ENCODE measurements at places on chromosomes 6 and 20.

DNA sequence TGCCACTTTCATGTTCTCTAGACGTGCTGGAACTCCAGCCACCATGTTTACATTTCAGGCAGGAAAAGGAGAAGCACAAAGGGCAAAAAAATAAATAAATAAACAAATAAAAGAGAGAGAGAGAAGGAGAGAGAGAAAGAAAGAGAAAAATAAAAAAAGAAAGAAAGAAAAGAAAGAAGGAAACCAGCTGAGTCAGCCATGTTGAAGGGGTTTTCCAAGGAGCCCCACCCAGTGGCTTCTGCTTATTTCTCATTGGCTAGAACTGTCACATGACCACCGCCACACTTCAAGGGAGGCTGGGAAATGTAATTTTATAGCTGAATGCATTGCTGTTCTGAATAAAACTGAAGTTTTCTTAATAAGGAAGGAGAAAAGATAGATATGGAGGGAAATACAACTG, 71.1 kb downstream of the BFSP1 start:
- DNase-seq: no peak

DNA sequence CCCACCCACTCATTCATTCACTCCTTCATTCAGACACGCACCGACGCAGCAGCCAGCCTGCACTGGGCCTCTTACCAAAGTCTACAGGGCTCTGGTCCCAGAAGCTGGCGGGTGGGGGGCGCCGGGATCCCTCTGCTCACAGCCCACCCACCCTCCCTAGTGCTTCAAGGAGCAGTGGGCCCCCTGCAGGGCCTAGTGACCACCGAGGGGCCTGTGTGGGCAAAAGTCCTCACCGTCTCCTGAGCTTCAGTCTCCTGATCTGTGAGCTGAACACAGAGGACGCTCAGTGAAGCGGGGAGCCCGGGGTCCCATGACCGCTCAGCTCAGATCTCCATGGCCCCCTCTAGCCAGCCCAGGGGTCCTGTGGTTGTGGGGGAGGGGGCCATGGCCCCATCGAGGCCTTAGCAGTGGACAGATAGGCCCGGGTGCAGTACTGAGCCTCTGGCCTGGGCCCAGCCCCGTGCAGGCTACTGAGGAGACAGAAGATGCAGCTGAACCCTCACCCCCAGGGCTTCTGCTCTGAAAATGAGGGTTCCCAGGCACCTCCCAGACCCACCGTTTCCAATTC, 33.4 kb upstream of the MRGBP start:
- DNase-seq: no peak

- DNase-seq: no peak
Measured at GRCh38 chr6:129543981-129544380, 166.0 kb downstream of the ARHGAP18 start.

GRCh38 chr20:19407736-19408135, 195.3 kb downstream of the SLC24A3 start:
- no peak for DNase-seq

DNA sequence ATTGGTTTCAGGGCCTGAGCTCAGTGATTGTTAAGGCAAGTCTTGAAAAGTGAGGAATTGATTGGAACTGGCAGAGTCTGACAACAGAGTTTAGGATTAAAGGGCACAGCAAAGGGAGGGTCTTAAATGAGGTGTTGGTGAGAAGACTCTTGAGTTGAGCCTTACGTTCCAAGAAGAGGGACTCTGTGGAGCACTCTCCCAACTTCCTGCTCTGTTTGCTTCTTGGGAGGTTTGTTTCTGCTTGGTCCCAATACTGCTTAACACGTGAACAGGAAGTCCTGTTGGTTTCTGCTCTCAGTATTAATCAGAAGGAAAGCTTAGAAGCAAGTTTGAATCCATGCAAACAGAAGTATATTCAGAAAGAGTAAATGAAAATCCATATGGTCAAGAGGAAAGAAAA, 15.6 kb upstream of the SYNDIG1 start:
- DNase-seq: no peak

DNA sequence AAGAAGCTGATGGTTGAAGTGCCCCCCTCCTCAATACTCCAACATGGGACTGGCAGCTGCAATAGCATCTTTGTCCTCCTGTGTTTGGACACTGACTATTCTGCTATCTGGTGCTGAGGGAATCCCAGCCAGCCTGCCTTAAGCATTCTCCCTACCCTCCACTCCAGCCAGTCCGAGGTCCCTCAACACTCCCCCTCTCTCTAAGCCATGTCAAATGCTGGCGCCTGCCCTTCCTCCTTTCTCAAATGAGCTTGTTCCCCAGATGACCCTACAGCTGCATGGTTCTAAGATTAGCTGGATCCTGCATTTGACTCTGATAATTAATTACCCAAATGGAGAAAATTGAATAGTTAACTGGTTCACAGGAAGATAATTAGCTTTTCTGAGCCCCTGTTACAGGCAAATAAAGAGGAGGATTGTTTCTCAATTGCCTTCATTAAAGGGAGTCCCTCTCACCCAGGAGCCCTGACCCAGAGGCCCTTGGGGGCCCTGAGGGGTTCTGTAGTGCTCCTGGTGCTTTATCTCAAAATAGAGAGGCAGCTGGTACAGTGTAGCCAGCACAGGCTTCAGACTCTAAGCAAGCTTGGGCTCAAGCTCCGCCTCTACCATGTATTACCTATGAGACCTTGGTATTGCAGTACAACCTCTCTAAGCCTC, 37.9 kb upstream of the CHD6 start:
- DNase-seq: no peak

GRCh38 chr6:41345901-41346300, 10.5 kb downstream of the NCR2 start:
- no peak for DNase-seq

DNA sequence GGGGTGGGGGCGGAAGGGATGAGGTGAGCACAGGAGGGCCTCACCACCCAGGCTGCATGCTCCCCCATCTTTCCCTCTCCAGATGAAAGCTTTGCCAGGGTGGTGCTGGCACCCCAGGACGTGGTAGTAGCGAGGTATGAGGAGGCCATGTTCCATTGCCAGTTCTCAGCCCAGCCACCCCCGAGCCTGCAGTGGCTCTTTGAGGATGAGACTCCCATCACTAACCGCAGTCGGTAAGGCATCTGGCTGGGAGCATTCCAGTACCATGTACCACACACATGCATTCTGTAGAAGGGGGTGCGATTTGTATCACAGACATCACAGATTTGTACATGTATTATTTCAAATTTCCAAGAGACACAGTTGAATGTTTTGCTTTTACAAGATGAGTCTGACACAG, 40.6 kb upstream of the SRF start:
- DNase-seq: no peak

DNA sequence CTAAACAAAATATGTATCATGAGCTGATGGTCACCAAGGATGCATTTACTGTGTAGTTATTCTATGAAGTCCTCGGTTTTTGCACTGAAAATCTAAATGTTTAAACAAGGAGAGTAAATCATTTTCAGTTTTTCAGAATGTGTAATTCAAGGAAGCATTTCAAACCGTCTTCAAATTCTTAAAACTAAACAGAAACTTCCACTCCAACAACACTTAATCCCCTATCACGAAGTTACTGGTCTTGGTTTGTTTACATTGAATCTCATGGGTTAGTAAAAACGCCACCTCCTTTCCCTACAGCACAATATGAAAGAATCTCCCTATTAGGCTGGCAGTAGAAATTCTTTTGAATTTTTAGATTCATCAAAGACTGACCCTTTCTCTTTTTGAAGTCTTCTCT, 192.9 kb downstream of the AIG1 start:
- DNase-seq: no peak

DNA sequence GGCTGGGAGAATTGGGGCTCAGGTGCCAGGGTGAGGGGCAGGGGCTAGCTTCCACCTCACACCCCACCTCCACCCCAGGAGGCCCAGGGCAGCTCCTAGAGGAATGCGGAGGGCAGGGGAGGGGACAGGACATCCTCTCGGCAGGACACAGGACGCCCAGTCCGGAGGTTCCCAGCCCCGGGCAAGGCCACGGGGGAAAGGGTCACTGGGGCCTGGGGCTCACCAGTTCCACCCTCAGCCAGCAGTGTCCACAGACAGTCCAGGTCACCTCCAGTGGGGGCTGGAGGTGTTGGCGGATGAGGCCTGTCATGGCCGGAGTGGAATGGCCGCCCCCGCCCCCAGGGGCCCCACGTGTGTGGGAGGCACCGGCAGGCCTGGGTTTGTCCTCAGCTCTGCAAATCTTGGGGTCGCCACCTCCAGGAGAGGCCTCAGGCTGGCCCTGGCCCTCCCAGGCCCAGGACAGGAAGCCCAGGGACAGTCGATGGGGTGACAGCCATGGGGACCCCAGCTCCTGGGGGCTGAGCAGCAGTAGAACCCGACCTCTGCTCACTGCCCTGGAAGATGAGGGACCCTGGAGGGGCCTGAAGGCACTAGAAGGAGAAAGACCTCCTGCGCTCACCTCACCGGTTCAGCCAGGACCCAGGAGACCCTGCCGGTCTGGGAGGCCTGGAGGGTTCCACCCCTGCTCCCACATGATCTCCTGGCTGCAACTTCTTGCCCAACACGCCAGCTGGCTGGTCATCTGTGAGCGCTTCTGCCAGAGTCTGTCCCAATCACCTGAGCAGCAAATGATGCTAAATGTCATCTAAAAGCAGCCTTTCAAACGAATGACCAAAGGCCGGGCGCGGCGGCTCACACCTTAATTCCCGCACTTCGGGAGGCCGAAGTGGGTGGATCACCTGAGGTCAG, 13.0 kb upstream of the ABHD16B start:
- DNase-seq: no peak

DNA sequence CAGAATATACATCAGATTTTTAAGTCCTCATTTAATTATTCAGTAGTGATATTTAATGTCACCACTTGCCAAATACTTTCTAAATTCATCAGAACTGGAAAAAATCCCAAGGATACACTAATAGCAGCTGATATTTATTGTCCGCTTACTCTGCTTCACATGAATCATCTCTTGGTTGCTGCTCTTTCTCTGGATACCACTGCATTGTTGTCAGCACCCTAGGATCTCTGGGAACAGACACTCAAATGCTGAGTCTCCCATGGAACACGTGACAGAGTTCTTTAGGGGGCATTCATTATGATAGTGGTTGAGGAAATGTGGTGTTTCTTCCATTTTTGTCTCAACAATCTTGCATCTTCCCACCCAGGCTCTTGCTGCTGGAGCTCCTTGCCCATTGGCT, 318.0 kb downstream of the RFPL4B start:
- DNase-seq: no peak

DNA sequence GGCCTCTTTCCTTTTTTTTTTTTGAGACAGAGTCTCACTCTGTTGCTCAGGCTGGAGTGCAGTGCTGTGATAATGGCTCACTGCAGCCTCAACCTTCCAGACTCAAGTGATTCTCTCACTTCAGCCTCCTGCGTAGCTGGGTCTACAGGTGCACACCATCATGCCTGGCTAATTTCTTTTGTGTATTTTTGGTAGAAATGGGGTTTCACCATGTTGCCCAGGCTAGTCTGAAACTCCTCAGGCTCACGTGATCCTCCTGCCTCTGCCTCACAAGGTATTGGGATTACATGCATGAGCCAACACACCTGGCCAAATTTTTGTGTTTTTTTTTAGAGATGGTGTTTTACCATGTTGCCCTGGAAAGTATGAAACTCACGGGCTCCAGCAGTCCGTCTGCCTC, 29.3 kb downstream of the SRC start:
- DNase-seq: no peak

DNA sequence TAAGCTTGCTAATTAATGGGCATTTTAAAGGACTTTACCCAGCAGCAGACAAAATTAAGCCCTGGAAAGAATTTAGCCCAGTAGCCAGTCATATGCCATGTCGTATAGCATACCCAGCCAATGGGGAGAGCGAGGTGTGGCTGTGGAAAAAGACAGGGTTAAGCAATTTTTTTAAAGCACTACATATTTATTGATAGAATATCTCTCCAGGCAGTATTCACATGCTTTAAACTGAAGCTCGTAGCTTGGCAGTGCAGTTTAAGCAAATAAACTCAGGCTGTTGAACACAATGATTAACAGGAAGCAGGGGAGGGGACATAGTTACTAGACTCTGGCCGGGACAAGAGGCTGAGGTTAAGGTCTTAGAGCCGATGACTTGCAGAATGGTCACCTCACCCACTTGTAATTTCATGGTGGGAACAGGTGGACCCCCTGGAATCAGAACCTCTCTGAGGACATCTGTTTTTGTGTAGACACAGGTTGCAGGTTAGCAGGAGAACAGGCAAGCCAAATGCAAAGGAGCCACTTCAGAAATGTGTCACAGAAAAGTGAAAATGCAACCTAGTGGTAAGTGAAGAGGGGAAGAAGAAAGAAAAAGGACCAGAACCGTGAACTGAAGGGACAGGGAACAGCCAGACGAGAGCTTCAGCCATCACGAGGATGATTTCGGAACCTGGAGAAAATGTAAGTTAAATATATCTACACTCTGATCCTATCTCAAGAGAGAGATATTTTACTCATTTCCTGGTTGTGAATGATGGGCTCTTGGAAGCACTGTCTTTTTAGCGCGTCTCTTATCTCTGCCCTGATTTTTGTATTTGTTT, 7.2 kb downstream of the GCNT2 start:
- no peak for DNase-seq

GRCh38 chr6:158311193-158311592, 1.1 kb upstream of the TULP4 start:
- DNase-seq: no peak

DNA sequence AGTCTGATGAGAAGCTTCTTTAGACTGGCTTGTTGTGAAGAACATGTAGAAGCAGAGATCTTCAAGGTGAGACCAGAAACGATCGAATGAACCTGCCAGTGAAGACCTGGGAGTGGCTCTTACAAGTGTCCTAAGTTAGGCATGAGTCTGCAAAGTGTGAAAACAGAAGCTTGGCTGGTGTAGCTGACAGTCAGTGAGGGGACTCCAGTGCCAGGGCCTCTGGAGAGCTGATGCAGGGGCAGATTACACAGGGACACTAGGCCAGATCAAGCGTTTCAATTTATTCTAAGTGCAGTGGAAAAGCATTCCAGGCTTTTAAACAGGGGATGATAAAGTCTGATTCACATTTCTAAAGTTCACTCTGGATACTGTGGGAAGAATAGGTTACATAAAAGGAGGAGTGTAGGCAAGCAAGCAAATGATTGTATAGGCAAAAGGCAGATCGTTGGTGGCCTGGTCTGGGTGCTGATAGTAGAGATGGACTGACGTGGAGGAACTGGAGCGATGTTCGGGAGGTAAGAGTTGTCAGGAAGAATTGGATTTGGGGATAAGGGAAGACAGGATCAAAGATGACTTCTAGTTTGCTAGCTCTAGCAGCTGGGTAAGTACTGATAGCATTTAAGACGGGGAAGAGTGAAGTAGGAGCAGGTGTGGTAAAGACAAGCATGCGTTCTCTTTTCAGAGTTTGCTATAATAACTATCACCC, 133.5 kb downstream of the MAN1A1 start:
- no peak for DNase-seq

DNA sequence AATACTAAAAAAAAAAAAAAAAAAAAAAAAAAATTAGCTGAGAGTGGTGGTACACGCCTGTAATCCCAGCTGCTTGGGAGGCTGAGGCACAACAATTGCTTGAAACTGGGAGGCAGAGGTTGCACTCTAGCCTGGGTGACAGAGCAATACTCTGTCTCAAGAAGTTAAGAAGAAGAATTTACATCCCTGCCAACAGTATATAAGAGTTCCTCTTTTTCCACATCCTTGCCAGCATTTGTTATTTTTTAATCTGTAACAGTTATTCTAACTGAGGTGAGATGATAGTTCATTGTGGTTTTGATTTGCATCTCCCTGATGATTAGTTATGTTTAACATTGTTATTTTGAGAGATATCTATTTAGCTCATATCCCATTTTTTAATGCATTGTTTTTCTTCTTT, 20.3 kb upstream of the DYNLRB1 start:
- DNase-seq: no peak

Measured in urothelium cell line (cell line).